Glutamatergic neuron (in vitro differentiated cells): ENCODE measurements at places on chromosomes 16 and 17. TPM values are rescaled to one million over a fixed set of nuclear protein-coding genes. Genes with fewer than 3 reads are reported as not detected.

DNA sequence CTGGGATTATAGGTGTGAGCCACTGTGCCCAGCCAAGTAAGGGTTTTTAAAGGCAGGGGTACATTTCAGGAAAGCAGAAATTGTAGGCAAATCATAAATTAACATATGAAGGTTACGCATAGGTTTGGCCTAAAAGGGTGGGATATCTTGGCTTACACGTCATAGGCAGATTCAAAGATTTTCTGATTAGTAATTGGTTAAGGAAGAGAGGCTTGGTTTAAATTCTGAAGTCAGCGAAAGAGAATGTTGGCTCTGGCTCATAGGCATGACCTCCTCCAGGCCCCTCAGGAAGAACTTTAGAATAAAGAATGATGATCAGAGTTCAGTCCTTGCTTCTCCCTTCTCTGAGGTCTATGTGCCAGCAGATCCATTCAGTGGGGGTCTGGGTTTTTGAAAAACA is 124.8 kb upstream of the RBBP6 start:
- DNase-seq, result no peak

- no peak for DNase-seq
These were observed 32.0 kb upstream of the PLLP start for GRCh38 chr16:57316390-57317017.

The TLE7 gene
- not detected for total RNA-seq

DNA sequence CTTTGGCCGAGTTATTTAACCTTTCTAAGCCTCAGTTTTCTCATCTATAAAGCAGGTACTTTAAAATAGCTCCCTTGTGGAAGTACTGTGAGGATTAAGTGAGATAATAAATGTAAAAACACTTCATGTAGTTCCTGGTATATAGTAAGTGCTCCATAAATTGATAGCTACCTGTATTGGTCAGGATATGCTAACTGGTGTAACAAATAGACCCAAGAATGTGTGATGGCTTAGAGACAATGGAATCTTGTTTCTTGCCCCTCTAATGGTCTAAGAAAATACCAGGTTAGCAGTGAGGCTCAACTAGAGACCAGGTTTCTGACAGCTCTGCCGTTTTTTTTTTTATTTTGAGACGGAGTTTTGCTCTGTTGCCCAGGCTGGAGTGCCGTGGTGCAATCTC is 29.8 kb downstream of the CCR7 start:
- no peak for DNase-seq
